ENCODE measurements at places on chromosomes 6 and 20.

- DNase-seq, result no peak
Measured at GRCh38 chr20:18005170-18005989, 36.6 kb downstream of the MGME1 start.

- DNase-seq, result no peak
Measured at GRCh38 chr20:48716086-48716485, 111.7 kb downstream of the PREX1 start.

DNA sequence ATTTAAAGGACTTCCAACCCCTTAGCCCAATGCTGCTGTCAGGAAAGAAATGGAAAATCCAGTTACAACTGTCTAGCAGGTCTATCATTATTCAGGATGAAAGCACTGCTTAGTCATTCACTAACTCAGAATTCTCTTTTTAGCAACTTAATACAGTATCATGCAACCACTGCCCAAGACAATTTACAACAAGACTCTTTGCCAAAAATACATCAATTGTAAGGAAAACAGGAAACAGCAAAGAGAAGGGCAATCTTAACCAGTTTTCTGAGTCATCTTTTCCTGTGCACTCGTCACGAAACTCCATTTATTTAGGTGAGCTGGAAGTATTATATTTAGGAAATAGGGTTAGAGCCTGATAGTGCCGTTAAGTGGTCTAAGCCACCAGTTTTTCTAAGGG, 1197.7 kb upstream of the CITED2 start:
- DNase-seq, result no peak

- no peak for DNase-seq
Measured at GRCh38 chr6:98037571-98037970, 754.6 kb upstream of the MMS22L start.

GRCh38 chr20:10710991-10711775, 37.4 kb upstream of the JAG1 start:
- DNase-seq, result no peak

GRCh38 chr6:124738482-124738881, 223.8 kb upstream of the RNF217 start:
- no peak for DNase-seq

- no peak for DNase-seq
Measured at GRCh38 chr6:132219901-132220300, 181.4 kb downstream of the MOXD1 start.

DNA sequence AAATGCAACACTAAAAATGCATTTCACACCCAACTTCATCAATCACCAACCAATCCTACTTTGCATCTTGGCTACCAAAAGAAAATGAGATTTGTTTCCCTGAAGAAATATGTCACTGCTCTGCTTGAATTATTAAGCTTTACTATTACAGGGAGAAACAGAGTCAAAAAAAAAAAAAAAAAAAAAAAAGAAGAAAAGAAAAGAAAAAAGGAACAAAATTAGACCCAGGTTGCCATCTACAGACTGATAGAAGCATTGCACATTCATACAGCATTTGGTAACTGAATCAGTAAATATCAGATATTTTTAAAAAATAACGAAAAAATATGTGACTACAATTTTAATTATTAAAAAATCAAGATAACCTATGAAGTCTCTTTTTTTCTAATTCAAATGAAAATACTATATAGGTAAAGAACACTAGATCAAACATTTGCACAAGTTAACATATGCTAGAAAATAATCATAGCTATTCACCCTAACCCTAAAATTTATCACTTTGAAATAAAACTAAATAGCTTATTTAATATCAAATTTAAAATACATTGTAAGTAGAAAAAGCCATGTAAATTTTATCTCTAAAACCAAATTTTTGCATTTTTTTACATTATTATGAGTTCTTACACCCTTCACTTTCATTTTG, 83.3 kb downstream of the DCDC2 start:
- no peak for DNase-seq

Data from hippocampal formation (tissue), 2 donors.